ENCODE measurements at places on chromosomes 11 and 22.

DNA sequence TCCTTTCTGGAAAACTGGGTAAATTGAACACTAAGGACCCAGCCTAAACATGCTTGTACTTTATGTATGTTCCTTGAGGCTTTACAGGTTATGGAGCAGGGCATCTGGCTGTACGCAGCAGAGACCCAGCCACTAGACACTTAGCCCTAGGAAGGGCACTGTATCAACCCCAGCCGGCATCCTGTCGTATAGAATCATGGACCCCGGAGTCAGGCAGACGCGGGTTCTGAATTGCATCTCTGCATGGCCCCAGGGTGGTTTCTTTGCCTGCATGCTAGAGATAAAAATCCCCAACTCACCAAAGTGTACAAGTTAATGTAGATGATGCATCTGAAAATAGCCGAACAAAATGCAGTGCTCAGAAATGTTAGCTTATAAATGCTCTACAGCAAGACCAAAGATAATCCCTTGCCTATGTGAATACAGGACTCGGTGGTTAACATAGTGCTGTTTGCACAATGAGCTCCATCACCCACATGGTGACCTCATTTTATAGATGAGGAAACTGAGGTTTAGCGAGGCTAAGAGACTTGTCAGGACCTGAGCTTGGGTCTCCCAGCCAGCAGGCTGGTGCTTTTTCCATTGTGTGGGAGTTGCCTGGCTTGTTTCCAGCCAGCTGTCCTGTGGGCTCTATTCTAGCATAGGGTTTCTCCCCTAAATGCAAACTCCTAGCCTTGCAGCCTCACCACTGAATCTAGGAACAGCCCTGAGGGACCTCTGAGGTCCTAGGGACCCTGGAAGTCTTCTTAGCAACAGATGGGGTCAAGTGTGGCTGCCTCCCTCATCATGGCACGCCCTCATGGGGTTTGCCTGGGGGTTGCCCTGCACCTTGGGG, 7.3 kb downstream of the CD6 start:
- no peak for DNase-seq

- DNase-seq = no peak
These were observed 1307.8 kb upstream of the RAG2 start for GRCh38 chr11:37905707-37906417.

GRCh38 chr22:20060700-20061480, 19.2 kb upstream of the DGCR8 start:
- no peak for DNase-seq

DNA sequence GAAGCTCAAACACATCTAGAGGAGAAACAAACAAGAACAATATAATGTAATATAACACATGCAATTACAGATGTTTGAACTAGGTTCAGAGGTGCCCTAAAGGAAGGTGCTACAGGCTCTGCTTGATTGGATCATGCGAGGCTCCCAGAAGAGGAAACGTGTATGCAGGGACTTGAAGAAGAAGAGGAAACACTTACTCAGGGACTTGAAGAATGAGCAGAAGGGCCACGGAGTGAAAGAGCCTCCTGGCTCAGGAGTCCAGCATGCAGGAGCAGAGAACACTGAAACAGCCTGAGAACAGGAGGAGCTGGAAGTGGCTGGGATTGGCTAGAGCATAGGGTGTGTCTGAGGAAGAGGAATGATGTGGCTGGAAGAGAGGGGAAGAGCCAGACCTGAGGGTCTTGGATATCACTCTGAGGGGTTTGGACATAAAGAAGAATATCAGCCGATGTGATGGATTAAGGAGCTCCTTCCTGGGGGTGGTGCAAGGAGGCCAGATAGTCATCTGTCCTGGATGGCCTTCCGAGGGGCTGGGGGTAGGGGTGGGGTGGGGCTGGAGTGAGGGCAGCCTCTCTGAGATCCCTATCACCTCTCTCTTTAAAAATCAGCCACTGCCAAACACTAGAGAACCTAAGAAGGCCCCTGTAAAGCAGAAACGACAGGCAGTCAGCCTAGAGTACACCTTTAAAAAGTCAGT, 16.8 kb downstream of the FZD4 start:
- DNase-seq = no peak

- DNase-seq = peak; percentile 29
These were observed 10.2 kb downstream of the YPEL4 start for GRCh38 chr11:57639321-57640067.

GRCh38 chr11:8793114-8793777, 110.7 kb downstream of the RPL27A start:
- DNase-seq = no peak
